Stimulated activated CD8-positive, alpha-beta memory T cell treated with anti-CD3 and anti-CD28 coated beads, Interleukin-4, amount 100 ng/mL, for 4 hours (primary cell): ENCODE measurements at places on chromosomes 7 and 10.

DNA sequence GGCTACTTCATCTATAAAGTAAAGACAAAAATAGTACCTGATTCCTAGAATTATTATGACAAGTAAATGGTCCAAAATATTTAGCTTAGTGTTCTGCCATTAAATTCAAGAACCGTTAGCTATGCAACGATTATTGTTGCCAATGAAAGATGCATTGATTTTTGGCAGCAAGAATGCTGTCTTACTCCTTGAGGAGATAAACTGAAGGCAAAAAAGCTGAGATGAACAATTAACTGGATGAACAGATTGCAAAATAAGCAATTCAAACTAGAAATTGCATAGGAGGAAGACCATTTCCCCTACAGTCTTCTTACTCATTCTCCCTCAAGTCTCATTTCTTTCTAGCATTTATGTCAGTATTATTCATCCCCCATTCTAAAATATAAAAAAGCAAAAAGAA, 484.5 kb downstream of the PLXDC2 start:
- DNase-seq, result no peak

DNA sequence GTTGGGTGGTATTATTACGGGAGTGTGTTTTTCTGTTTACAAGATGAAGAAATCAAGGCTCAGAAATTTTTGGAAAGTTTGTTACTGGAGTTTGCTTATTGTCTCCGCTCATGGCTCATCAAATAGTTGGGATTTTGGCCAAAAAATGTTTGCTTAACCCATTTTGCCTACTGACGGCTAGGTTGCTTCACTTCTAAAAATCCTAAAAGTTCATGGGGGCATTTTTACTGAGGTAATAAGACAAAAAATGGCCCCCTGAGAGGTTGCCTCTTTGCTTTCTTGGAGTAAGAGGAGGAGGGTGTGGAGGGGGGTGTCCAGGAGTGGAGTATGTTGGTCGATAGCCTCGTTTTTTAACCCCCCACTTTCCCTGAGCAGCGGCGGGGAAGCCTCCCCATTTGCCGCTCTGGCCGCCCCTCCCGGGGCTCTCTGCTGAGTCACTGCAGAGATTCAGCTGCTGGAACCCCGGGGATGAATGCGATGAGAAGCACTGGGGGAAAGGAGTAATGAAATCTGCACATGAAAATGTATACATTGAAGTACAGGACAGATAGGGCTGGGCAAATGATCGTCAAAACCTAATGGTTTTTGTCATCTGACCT, 1.5 kb downstream of the MEST start:
- no peak for DNase-seq

GRCh38 chr7:29490094-29490607, 73.5 kb upstream of the PRR15 start:
- DNase-seq, result no peak

- DNase-seq, result no peak
Measured at GRCh38 chr7:101664436-101664835, 35.3 kb upstream of the MYL10 start.

GRCh38 chr10:132814469-132814856, 28.5 kb upstream of the NKX6-2 start:
- no peak for DNase-seq

DNA sequence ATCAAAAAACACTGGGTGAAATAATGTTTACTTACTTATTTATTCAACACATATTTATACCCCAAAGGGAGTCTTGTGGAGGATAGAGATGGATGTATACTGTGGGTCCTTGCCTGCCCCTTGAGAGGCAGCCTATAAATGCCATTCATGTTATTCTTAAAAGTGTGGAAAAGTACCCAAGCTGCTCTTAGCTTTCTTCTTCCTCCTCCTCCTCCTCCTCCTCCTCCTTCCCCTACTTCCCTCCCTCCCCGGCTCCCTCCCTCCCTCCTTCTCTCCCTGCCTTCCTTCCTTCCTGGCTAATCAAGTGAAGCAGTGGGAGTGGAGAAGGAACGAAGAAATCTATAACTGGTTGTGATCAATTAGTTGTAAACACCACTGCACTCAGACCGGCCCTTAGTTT, 21.2 kb upstream of the IGF2BP3 start:
- DNase-seq, result no peak

DNA sequence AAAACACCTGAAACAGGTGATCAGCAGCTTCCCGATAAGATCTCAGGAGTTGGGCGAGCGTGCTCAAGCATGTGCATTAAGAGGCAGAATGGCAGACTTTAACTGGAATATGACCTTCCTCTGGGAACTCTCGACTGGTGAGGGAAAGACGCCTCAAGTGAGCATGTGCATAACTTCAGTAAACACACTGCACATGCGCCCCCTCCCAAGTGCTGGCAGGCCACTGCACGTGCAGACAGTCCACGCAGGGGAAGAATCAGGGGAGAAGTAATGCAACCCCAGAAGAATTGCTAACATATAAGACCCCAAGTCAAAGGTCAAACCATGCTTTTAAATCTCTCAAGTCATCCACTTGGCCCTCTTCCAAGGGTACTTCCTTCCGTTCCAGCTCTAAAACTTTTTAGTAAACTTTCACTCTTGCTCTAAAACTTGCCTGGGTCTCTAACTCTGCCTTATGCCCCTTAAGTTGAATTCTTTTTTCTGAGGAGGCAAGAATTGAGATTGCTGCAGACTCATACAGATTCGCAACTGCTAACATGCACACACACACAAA, 541.0 kb downstream of the TNS3 start:
- no peak for DNase-seq

- no peak for DNase-seq
Measured at GRCh38 chr7:35375516-35375915, 121.6 kb upstream of the TBX20 start.

DNA sequence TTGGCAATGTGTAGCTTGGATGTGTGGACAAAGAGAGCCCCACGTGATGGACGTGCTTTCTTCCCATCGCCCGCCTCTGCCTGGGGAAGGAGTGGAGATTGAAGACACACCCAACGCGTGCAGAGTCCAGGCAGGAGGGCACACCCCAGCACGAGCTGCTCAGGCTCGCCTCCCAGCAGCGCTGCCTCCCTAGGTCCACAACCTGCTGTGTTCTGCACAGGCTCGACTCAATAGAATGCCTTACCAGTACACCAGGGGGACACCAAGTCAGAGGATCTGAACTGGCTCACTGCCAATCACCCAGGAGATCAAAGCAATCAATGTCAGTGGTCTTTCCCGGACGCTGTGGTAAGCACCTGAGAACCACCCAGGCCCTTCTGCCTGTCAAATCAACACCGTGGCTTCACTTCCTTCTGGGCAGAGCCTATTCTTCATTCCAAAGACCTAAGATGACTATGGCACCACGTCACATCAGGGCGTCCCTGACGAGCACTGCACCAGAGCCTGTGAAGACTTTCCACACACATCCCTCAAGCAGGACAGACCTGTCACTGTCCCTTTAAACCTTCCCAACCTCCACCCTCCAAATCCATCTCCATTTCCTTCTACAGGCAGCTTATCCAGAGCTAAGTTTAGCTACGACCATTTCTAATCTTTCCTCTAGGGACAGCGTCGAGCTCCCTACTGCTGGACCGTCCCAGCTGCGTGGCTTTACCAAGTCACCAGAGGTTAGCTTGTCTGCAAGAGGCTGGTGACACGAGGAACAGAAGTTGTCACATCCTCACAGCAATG, 72.3 kb downstream of the AMZ1 start:
- DNase-seq, result no peak

GRCh38 chr7:76269895-76270294, 32.6 kb upstream of the HSPB1 start:
- no peak for DNase-seq

DNA sequence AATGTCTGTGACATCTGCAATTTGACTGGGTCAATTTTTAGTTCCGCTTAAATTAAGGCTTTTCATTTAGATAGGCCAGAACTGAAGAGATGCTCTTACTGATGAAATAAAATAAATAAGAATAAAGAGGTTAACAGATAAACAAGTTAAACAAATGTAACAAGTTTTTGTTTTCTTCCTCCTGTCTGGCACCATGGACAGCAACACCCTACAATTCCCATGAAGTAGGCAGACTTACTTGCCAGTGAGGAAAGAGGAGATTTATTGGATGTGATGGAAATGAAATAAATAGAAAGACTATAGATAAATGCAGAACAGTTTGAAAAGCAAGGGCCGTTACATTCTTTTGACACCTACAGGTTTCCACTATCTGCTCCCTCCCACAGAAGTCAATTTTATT, 118.5 kb downstream of the AMPH start:
- DNase-seq, result no peak

GRCh38 chr7:49878627-49879026, 105.2 kb downstream of the VWC2 start:
- DNase-seq, result no peak

DNA sequence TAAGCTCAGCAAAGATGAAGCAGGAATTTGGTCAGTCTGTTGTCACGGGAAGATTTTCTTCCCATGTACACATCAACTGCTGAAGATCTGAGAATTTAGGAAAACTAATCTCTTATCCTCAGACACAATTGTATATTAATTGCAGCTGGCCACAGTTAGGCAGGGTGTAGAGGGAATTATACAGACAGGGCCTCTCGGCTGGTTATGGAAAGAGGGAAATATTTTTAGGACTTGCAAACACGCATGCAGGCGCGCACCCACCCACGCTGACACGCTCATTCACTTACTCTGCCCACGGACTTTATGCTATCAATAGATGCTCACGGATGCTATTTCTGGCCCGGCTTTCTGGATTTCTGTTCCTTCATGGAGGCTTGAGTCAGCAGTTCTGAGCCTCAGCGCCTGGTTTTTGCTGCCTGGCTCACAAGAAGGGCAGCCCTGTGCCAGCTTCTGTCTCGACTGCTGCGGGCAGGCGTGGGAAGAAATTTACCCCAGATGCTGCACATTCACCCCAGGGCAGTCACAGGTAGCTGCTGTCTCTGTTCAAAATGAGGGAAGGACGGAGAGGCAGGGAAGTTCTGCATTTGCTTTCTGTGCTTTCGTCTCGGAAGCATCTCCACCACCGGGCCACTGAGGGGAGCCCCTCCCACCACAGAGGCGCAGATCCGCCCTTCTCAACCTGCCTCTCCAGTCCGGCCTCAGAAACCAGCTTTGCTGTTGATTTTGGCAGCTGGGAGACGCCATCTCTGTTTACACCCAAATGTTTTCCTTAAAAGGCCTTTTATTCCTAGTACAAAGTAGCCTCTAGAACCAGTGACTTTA, 116.3 kb upstream of the BTBD16 start:
- DNase-seq, result no peak

DNA sequence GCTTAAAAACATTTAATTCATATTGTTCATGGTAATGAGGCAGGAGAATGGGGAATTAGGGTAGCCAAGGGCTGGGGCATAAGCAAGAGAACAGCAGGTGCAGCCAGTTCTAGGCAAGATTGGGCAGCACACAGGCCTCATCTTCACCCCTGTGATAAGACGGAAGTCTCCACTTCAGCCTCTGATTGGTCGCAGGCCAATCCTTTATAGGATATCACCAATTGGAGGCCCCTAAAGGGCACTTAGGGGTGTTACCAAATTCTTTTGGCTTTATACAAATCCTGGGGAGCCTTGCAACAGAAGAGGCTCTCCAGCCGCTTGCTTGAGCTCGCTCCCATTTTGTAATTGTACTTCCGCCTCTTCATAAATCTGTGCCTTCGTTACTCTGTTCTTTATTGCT, 231.1 kb downstream of the REEP3 start:
- no peak for DNase-seq

DNA sequence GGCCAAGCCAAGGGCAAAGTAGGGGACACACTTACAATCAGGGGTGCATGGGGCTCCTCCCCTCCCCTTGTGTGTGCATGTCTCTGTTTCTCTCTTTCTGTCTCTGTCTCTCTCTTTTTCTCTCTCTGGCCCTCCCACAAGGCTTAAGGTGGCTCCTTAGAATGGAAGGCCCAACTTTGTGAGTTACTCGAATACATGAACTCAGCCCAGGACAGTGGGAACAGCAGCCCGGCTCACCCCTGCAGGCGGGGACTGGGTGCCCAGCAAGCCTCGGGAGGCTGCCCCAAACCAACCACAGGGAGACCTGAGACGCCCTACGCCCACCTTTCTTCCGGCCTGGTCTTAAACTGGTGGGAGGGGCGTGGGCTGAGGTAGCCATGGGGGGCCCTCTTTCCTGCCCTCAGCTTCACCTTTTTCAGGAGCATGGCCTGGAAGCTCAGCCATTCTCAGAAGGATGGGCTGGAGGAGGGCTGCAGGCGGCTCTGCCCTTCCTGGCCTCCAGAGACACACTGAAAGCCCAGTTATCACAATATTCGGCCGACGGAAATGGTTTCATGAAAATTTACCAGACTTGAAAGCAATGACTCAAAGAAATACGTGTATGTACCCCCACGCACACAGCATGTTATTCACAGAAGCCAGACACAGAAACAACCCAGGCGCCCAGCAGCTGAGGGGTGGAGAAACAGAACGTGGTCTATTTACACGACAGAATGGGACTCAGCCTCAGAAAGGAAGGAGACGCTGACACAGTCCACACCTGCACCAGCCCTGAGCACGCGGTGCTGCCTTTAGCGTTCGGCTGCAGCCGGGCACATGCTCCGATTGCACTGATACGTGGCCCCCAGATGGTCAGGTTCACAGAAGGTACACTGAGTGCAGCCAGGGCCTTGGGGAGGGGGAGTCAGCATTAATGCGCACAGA, 229.5 kb downstream of the PTPRN2 start:
- no peak for DNase-seq

- no peak for DNase-seq
Measured at GRCh38 chr7:144006692-144007042, 6.5 kb downstream of the OR6B1 start.

GRCh38 chr7:4684846-4685245, 2.8 kb downstream of the FOXK1 start:
- no peak for DNase-seq

DNA sequence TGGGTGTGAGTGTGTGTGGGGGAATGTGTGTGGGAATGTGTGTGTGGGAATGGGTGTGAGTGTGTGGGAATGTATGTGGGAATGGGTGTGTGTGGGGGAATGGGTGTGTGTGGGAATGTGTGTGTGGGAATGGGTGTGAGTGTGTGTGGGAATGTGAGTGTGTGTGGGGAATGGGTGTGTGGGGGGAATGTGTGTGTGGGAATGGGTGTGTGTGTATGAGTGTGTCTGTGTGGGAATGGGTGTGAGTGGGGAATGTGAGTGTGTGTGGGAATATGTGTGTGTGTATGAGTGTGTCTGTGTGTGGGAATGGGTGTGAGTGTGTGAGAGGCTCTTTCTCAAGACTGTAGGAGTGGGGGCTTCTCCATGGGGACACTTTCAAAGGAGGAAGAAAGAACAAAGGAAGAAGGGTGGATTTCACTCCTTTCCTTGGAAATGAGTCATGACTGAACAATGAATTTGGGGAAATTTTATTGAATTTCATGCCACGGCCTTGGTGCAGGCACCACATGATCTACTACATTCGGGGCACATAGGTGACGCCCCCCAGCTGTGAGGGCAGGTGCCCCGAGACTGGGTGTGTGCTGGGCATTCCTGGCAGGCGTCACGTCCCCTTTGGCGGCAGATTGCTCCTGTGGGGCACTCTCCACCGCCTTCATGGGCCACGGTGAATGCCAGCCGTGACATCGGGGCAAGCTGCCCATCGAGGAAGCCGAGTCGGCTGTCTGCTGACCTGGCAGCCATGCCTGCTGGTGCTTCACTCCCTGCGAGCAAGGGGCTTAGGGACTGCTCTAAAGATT, 88.8 kb upstream of the INSIG1 start:
- DNase-seq, result no peak

GRCh38 chr10:60189861-60190475, 199.7 kb downstream of the ANK3 start:
- DNase-seq, result no peak
